GM12865 (cell line): ENCODE measurements at places on chromosomes 2 and 18.

- no peak for DNase-seq
These were observed 18.7 kb upstream of the FABP1 start for GRCh38 chr2:88146590-88146989.

GRCh38 chr2:152376968-152377367 lies 42.0 kb downstream of the FMNL2 start:
- DNase-seq, result no peak

DNA sequence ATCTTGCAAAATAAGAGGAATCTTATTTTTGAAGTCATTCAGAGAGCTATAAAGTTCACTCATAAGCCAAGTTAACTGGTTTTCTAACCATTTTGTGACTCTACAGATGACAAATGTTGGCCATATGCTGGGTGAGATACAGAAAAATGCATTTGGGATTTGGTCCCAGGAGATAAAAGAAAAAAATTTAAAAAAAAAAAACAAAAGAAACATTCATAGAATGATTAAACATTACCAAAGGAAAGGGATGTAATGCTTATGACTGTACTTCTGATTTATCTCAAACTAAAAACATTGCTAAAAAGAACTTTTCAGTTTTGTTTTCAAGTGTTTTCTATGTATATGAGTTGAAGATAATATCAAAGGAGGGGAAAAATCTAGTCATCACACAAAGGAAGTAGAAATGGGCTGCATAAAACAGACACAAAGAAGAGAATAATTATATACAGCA lies 43.1 kb downstream of the PELI1 start:
- peak; percentile 56 for DNase-seq

GRCh38 chr18:78607221-78607620 lies 372.4 kb upstream of the SALL3 start:
- no peak for DNase-seq

DNA sequence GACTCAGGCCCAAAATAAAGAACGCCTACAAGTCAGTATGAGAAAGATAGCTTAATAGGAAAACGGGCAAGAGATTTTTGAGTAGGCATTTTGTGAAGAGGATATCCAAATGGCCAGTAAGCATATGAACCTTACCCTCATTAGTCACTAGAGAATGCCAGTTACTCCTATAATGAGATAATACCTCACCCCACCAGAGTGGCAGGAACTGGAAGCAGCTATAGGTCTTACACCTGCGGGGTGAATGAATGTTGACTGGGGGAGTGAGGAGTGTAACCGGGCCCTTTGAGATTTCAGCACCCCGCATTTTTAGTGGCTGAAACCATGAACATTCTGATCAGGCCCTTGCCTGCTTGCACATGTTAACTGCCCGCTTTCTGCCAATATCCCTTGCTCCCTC lies 7.5 kb upstream of the PTPN2 start:
- no peak for DNase-seq

DNA sequence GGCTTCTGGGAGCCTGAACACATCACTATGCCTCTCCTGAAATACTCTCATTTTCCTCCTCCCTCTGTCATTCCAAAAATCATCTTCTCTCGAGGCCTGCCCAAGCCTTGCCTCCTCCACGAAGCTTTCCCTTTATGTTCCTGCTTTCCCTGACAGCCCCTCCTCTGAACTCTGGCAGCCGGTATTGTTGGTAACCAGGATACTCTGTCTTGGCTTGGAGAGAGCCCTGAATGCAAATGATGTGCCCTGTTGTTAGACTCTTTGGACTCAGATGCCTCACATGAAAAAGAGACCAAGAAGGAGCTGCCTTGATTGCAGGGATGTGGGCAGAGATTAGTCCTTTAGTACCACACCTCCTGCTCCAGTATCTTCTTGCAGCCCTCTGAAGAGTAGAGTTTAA lies 138.5 kb upstream of the DLX2 start:
- DNase-seq, result no peak

DNA sequence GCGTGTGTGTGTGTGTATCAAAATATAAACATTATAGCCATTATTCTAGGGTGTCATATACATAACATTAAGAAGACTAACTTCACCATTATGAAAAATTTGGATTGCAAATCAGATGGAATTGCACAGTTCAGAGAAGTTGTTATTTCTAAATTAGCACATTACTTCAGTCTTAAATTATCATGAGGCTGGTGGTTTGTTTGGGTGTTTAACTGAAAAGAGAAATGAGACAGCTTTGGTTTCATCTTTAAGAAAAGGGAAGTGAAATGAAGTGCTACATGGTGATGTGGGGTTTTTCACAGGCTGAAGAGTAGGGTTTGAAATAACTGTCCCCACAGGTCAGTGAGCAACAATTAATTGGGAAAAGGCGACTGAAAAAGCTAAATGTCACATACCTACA lies 161.2 kb upstream of the XIRP2 start:
- DNase-seq, result peak; percentile 41
